Right renal pelvis (tissue), 4 donors: ENCODE measurements at places on chromosomes 7 and 10. TPM values are rescaled to one million over a fixed set of nuclear protein-coding genes. Genes with fewer than 3 reads are reported as not detected.

CYP2C19 gene
- polyA plus RNA-seq: not detected

CABCOCO1 gene
- 3.1 TPM for polyA plus RNA-seq

ANKRD1 gene
- polyA plus RNA-seq: 1.0 TPM

TMEM213 gene
- 44.4 TPM for polyA plus RNA-seq

CHAT gene
- not detected for polyA plus RNA-seq

PAX4 gene
- polyA plus RNA-seq: not detected

MKI67 gene
- 50.3 TPM for polyA plus RNA-seq

SHH gene
- polyA plus RNA-seq: 2.3 TPM

SLC18A2 gene
- 1.5 TPM for polyA plus RNA-seq

OPALIN gene
- polyA plus RNA-seq: not detected

PNLIPRP2 gene
- polyA plus RNA-seq: not detected

DNA sequence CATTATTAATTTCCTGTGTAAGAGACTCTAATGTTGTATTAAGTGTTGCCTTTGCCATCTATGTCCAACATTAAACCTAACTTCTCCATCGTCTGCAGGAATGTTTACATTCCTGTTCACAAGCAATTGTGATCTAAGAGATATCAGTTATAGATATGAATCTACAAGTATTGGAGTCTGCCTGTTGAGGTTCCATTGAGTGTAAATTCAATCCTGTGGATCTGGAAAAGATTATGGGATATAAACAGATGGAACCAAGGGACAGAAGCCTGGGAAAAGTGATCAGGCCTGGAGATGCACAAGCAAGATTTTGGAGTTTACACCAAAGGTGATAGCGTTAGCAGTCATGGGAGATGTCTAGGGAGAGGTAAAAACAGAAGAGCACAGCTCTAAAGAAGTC lies 135.5 kb downstream of the LSMEM1 start:
- DNase-seq: no peak

GRCh38 chr10:122531939-122532338 lies 28.6 kb upstream of the DMBT1 start:
- no peak for DNase-seq

DNA sequence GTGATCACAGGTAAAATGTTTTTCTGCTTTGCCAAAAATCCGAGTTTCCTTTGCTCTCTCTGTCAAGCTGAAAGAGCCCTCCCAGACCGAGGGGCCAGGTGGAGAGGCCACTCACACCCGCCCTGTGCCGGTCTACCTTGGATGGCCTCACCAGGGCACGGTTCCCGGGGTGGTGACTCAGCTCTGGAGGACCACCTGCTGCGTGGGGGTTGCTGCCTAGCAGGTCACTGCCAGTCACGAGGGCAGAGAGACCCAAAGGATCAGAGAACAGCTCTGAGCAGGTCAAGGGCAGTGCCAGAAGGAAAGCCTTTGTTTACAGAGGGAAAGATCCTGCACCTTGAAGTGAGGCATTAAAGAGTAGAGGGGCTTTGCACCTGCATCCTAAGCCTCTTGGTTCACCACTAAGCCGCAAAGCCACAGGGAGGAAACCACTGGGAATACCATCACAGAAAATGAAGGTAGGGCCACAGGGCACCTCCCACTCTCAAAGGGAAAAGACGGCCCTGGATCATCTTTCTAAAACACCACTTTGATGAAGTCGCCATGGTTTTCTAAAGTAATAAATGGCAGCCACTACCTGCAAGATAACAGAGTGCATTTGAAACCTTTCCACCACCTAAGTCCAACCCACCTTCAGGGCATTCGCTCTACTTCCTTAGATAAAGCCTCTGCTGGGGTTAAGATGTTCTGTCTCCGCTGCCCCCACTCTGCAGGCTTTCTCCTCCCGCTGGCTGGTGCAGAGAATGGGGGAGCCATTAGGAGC lies 160.3 kb upstream of the KLF14 start:
- no peak for DNase-seq

DNA sequence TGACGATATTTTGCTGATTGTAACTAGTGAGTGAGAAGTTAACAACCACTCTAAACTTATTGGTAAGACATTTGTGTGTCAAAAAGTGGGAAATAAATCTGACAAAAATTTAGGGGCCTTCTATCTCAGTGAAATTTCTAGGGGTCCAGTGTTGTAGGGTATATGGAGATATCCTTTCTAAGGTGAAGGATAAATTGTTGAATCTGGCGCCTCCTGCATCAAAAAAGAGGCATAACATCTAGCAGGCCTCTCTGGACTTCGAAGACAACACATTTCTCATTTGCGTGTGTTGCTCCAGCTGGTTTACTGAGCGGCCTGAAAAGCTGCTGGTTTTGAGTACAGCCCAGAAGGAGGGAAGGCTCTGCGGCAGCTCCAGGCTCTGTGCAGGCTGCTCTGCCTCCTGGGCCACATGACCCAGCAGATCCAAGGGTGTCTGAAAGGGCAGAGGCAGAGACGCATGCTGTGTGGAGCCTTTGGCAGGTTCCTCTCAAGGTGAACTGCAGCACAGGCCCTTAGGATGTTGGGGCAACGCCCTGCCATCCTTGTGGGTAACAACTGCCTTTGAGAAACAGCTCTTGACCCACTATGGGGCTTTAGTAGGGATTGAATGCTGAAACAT lies 72.4 kb downstream of the LMBR1 start:
- no peak for DNase-seq

DNA sequence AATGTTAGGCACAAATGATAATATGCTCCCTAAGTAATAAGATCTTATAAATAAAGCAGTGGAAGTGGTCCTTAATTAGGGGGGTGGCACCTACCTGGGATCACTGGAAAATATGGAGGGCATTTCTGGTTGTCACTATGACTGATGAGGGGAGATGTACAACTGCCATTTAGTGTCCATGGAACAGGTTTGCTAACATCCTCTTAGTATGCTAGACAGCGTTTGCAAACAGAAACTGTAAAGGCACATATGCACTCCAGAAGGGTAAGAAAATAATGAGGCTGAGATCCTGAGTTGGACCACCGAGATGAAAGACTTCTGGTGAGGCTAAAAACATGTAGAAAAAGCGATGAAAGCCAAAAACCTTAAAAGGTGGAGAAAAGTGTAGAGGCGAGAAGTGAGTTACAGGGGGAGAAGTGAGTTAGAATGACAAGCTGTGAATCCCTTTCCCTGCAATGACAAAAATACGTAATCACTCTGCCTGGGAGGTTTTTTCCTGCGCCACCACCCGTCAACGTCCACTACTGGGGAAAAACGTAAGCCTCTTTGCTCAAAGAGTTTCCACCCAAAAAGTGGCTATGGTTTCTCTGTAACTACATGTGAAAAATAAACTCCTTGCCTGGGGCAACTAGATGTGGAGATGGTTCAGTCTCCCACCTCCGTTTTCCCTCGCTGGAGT lies 767 bp downstream of the KRIT1 start:
- DNase-seq: no peak

GRCh38 chr7:121030308-121030707 lies 41.8 kb downstream of the CPED1 start:
- no peak for DNase-seq

GRCh38 chr10:48271047-48271730 lies 3.3 kb downstream of the FRMPD2 start:
- DNase-seq: no peak

GRCh38 chr7:46525876-46526275 lies 604.8 kb upstream of the IGFBP3 start:
- DNase-seq: no peak

DNA sequence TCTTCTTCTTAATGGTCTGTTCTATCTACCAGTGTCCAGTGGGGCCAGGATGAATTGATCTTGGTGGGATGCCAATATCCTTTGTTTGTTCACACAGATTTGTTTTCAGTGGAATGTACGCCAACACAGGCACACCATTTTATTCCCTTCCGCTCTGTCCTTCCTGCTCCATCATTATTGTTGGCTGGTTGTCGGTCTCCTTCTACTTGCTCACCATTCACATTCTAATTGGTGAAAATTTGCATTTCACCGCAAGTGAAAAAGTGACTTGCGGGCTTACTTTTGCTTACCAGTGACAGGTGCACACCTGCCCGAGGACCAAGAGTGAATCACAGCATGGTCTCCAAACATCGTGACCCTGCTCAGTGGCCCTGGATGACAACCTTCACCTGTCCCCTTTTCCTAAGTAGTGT lies 148.3 kb downstream of the NOC3L start:
- no peak for DNase-seq

DNA sequence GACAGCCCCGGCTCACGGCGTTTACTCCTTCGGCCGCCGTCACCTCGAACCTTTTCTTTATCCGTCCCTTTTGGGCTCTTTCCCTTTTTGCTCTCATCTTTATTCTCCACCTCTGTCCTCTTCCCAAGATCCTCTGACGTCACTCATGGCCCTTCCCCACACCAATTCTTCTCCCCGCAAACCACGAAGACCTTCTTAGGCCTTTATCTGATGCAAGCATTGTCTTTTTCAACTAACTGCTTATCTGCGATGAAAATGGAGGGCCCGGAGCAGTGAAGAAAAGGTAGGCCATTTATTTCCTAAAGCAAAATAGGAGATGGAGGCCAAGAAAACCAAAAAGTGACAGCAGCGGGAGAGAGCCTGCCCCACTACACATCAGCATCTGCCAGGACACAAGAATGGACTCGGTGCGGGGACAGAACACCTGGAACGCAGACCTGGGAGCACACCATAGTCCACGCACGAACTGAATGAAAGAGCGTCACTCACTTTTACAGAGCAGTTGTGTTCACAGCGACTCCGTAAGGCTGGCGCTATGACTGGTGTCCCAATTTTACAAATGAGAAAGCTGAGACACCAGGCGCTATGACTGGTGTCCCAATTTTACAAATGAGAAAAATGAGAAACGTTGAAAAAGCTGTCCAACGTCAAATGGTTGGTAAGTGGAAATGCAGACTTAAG lies 45.3 kb downstream of the ZNF777 start:
- DNase-seq: no peak

- no peak for DNase-seq
Observed at GRCh38 chr7:4739528-4739992, 35.9 kb upstream of the AP5Z1 start.

GRCh38 chr7:100477871-100478267 lies 1.1 kb downstream of the TSC22D4 start:
- DNase-seq: no peak

DNA sequence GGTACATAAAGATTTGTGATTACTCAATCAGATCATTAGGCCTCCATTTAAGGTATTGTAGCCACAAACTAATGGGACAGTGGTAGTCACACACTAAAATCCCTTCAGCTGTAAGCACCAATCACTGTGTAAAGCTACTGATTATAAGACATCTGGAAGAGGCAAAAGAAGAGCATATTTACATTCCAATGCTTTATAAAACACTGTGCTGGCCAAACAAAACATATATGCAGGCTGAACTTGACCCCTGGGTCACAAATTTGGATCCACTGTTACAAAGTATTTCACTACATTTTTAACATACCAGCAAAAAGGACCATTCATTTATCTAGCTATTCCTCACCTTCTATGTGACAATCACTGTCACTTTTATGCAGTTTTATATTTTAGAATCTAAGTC lies 41.4 kb upstream of the ANLN start:
- no peak for DNase-seq

- DNase-seq: no peak
Observed at GRCh38 chr7:98808751-98809460, 60.9 kb downstream of the TMEM130 start.

- no peak for DNase-seq
Observed at GRCh38 chr10:127892743-127893142, at the start of gene CLRN3. CLRN3 (minus strand) TSS chr10:127892941; CDS start chr10:127892784, 157 bp downstream.

DNA sequence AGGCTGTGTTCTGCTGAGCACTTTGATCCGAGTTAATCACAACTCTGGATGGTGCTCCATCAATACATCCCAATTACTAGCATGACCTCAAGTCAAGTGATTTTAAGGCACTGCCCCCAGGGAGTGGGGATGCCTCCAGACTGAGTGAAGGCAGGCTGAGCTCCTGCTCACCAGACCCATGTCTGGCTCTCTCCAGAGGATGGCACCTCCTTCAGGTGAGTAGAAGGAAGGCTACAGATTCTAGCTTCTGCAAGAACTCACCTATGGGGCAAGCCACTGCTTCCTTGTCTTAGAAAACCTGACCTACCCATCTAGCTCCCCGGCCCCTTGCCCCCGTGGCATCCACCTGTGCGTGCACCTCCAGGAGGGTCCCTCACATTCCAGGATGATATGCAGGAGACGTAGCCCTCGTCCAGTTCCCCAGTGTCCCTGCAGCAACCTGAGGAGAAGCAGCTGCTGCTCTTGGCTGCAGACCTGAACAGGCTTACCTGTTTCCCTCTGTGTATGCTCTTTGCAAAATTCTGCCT lies 390.3 kb downstream of the GRID1 start:
- no peak for DNase-seq

DNA sequence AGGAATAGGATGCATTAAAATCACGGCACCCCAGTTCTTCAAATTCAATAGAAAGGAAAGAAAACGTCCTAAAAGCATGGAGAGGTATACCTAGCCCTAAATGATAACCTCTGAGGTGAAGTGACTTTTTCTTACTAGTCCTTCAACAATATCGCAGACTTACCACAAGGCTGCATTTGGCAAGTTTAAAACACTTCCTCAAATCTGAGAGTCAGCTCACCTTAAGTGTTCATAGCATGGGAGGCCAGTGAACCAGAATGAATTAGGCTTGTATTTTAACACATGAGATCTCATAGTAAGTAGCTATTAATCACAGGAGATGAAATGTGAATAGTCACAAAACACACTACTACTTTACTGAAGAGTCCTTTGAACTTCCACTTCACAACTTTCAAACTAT lies 124.2 kb downstream of the RNF32 start:
- DNase-seq: no peak
